ENCODE measurements at places on chromosomes 7 and 10. TPM values are rescaled to one million over a fixed set of nuclear protein-coding genes. Genes with fewer than 3 reads are reported as not detected.

Gene PNLIPRP1
- 0.26 TPM for polyA plus RNA-seq

Gene MYO1G
- polyA plus RNA-seq, result 76.8 TPM

Gene NPY
- not detected for polyA plus RNA-seq

Gene ITIH5
- 1.9 TPM for polyA plus RNA-seq

Gene SLC16A12
- polyA plus RNA-seq, result 0.75 TPM

Gene HNRNPA2B1
- polyA plus RNA-seq, result 572 TPM

Gene SLC13A1
- not detected for polyA plus RNA-seq

GRCh38 chr10:100045592-100045991, 35.8 kb upstream of the DNMBP start:
- H3K36me3 ChIP-seq, result no peaks in the 10 kb centered on the region
- H3K4me1 ChIP-seq, result no peaks in the 10 kb centered on the region
- no peak overlapping the region for H3K4me3 ChIP-seq

- DNase-seq, result no peak
- H3K4me1 ChIP-seq, result no peaks in the 10 kb centered on the region
- no peaks in the 10 kb centered on the region for H3K27me3 ChIP-seq
- no peak overlapping the region for H3K4me3 ChIP-seq
- H3K36me3 ChIP-seq, result no peaks in the 10 kb centered on the region
Measured at GRCh38 chr10:92737484-92737883, 47.7 kb downstream of the HHEX start.

- H3K36me3 ChIP-seq, result no peaks in the 10 kb centered on the region
- no peak for DNase-seq
- H3K27ac ChIP-seq, result no peak overlapping the region
- H3K4me1 ChIP-seq, result no peaks in the 10 kb centered on the region
- H3K27me3 ChIP-seq, result no peaks in the 10 kb centered on the region
- H3K4me3 ChIP-seq, result no peak overlapping the region
Measured at GRCh38 chr10:5433182-5433581, 20.8 kb downstream of the NET1 start.

DNA sequence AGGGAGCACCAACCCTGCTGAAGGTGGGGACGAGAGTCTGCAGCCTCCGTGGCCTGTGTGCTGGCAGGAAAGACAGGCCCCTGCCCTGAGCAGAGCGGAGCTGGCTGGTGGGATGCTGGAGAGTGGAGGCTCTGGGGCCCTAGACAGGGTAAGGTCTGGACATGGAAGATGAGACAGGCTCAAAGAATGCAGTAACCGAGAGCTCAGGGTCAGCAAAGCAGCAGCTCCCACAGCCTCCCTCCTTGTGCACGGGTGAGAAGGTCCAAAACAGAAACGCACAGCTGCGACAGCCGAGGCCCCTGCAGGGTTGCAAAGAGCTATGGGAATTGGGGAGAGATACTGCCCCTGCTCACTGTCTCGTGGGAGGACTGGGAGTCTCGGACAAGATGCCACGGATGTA, 80.5 kb downstream of the TNS3 start:
- H3K27ac ChIP-seq, result no peak overlapping the region
- peaks cover 17% of the 10 kb centered on the region for H3K4me1 ChIP-seq
- no peaks in the 10 kb centered on the region for H3K27me3 ChIP-seq
- no peak overlapping the region for H3K4me3 ChIP-seq
- no peak for DNase-seq

- H3K4me1 ChIP-seq, result peaks cover 2% of the 10 kb centered on the region
- no peaks in the 10 kb centered on the region for H3K27me3 ChIP-seq
- no peak for DNase-seq
- H3K36me3 ChIP-seq, result no peaks in the 10 kb centered on the region
Measured at GRCh38 chr7:38306171-38306570, 32.7 kb upstream of the TARP start.

DNA sequence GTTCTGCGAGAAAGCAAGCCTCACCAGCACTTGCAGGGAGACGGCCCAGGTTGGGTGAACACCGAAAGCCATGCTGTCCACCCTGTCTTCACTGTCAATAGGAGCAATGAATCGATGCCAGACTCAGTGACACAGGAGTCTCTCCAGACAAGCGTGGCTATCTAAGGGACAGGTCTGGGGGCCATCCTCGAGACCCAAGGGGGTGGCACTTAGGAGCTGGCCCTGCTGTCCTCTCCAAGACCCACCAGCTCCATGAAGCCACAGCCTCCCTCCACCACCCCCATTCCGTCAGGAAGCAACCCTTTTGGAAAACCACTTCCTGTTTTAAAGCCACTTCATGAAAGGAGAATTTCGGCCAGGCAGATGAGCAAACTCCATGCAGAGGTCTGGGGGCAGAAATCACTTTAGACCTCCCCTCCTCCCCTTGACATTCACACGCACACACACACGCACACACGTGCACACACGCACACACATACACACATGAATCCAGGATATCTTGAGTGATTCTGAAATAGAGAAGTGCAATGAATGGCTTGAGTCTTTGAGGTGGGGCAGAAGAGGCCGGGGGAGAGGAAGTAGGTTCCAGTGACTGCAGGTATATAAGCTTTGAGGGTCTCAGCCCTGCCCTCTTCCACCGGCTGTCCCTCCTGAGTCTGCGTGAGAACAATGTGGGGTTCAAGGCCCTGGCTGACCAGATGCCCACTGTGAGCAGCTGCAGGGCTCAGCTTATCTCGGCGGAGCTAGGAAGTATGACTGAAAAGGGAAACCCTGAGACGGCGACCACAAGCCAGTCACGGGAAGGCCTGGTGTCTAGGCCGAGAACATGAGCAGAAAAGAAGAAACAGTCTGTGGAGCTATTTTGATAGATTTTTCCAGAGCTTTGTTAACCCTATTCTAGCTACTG, 25.0 kb downstream of the RGS10 start:
- no peaks in the 10 kb centered on the region for H3K27me3 ChIP-seq
- no peaks in the 10 kb centered on the region for H3K36me3 ChIP-seq
- H3K27ac ChIP-seq, result no peak overlapping the region

DNA sequence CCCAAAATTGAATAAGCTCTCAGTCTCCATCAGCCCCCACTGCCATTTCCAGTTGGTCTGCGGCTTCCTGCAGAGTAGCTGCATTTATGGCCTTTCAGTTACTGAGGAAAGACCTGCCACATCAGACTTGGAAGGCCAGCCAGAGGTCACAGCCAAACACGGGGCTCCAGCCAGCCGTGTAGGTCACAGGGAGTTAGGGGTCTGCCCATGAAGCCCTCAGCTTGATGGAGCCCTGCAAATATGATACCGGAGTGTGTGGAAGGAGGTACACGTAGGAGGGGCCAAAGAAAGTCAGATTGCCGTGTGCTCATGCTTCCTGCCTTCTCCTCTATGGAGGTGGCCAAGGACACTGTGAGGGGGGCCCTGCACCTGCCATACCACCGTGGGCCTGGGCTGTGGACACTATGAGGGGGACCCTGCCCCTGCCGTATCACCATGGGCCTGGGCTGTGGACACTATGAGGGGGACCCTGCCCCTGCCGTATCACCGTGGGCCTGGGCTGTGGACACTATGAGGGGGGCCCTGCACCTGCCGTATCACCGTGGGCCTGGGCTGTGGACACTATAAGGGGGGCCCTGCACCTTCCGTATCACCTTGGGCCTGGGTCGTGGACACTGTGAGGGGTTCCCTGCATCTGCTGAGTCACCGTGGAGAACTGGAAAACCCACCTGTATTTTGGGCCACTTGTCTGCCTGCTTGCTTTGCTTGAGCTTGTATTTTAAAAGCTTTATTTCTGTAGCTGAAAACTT, 335.7 kb upstream of the SHH start:
- H3K36me3 ChIP-seq, result no peaks in the 10 kb centered on the region
- peaks cover 2% of the 10 kb centered on the region for H3K27me3 ChIP-seq

DNA sequence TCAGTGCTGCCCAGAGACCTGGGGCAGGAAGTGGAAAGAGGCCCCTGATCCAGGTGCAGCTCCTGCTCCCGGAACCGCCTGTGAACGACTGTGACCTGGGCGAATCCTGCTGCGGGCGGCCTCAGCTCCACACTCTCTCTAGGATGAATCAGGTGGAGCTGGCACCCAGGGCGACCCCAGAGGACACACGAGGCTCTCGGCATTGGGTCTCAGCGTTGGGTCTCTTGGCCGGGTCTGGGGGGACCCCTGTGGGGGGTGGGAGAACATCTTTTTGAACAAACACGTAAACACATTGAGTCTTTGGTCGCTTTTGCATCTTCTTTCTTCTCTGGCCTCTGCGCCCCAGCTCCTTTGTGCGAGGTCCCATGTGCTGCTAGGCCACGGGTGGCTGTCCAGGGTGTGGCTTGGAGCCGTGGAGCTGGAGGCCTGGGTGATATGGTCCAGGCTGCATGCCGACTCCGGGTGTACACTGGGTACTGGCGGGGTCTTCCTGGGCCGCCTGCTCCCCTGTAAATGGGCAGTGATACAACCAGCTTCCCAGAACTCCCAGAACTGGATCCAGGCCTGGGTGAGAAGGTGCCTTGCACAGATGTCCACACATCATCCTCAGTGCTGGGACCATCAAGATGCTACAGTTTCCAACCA, 435.8 kb downstream of the DNAJB6 start:
- H3K27me3 ChIP-seq, result peaks cover 9% of the 10 kb centered on the region
- no peaks in the 10 kb centered on the region for H3K36me3 ChIP-seq
- no peaks in the 10 kb centered on the region for H3K4me1 ChIP-seq
- no peak overlapping the region for H3K27ac ChIP-seq

DNA sequence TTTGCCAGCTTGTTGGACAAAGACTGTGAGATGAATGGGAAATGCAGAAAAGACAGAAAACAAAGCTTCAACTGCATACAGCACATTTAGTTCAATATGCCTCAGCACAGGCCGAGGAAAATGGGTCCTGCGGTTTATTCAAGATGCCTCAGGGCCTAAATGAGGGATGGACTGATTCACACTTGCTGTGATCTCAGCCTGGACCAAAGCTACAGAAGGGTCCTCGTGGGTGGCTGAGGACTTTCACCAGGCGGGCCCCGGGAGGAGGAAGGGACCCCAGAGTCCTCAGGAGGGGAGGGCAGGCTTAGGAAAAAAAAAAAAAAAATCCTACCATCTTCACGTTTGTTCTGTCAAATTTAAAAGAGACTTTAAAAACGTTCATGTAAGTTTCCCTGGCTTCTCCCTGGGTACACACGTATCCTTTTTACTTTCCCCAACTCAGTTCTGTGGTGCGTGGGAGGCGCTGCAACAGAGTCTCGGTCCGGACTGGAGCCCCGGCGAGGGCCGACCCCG, 624 bp upstream of the ZNF783 start:
- H3K27ac ChIP-seq, result peak overlapping the region; percentile 95
- H3K36me3 ChIP-seq, result no peaks in the 10 kb centered on the region
- peak; percentile 44 for DNase-seq
- peak overlapping the region; percentile 56 for H3K4me3 ChIP-seq
- H3K4me1 ChIP-seq, result no peaks in the 10 kb centered on the region
- no peaks in the 10 kb centered on the region for H3K27me3 ChIP-seq

DNA sequence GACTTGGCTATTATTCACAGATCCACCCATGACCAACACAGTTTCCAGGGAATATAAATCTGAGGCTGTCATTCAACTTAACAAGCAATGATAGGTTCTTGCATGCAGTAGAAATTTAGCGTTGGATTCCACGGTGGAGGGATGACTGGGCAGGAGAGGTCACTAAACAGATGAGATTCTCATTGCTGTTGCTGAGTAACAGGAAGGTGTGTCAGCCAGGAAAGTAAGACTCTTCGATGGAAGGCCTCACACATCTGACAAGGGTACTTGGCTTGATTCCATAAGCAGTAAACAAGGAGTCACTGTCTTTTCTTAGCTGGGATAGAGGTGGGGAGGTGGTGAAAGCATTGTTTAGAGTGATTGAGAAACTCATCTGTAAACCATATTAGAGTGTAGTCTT, 1152.0 kb downstream of the SORCS3 start:
- no peaks in the 10 kb centered on the region for H3K4me1 ChIP-seq
- H3K27ac ChIP-seq, result no peak overlapping the region
- no peak overlapping the region for H3K4me3 ChIP-seq
- no peaks in the 10 kb centered on the region for H3K27me3 ChIP-seq

DNA sequence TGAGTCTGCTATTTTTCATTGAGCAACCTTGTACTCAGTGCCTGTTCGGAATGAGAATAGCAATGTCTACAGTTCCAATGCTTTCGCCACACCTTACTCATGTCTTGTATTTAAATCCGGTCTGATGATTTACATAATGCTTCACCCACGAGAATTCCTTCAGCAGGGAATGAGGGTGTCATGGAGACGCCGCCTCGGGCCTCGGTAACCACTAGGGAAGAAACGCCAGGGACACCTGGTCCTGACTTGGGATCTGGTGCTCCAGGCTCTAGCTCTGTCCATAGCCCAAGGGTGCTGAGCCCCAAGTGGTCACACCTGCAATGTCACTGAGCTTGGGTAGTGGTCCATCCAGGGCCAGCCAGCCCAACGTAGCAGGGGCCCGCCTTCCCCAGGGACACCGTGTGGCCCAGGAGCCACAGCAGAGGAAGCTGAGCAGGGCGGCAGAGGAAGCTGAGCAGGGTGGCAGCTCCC, 37.4 kb downstream of the PRKAG2 start:
- no peaks in the 10 kb centered on the region for H3K27me3 ChIP-seq
- no peak overlapping the region for H3K4me3 ChIP-seq
- no peak overlapping the region for H3K27ac ChIP-seq
- H3K36me3 ChIP-seq, result no peaks in the 10 kb centered on the region

GRCh38 chr10:103892181-103892580, 25.8 kb downstream of the STN1 start:
- peaks cover 17% of the 10 kb centered on the region for H3K36me3 ChIP-seq
- peaks cover 15% of the 10 kb centered on the region for H3K4me1 ChIP-seq
- H3K4me3 ChIP-seq, result no peak overlapping the region
- peak; percentile 49 for DNase-seq

Data from lung (tissue), 17 donors.